ENCODE measurements at places on chromosomes 6 and 20.
A peak's percentile ranks its signal among the peaks of the same experiment; 100 is the strongest.

- no peak for DNase-seq
Measured at GRCh38 chr6:112015725-112016124, 38.2 kb upstream of the CCN6 start.

GRCh38 chr6:47631269-47631772 lies 67.1 kb upstream of the ADGRF4 start:
- peak; percentile 25 for DNase-seq

DNA sequence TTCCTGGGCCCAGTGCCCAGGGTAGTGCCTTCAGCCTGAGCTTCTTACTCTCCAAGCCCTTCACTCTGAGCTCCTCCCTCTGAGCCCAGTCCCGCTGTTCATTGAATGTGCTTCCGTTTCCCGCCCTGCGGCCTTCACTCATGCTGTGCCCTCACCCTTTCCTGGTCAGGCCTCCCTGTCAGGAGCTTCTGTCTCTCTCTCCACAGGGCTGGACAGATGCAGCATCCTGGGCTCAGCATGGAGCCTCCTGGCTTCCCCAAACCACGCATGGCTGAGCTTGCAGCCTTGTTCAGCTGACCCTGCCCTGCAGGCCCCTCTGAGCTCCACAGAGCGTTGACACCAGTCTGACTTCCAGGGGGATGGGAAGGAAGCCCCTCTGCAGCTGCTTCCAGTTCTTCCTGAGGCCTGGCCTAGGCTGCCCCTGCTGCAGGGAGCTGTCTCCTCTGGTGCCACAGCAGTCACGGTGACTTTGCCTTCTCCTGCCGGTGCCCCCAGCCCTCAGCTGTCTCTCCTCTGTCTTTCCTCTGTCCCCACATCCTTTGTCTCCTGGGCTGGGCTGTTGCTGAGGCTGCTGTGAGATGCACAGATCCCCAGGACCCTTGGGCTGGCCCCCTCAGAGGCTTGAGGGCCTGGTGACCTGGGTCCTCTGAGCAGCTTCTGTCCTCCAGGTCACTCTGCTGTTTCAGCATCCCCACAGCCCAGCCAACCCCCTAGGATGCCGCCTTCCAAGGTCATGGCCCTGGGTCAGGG lies 7.9 kb upstream of the MYT1 start:
- DNase-seq, result peak; percentile 74

DNA sequence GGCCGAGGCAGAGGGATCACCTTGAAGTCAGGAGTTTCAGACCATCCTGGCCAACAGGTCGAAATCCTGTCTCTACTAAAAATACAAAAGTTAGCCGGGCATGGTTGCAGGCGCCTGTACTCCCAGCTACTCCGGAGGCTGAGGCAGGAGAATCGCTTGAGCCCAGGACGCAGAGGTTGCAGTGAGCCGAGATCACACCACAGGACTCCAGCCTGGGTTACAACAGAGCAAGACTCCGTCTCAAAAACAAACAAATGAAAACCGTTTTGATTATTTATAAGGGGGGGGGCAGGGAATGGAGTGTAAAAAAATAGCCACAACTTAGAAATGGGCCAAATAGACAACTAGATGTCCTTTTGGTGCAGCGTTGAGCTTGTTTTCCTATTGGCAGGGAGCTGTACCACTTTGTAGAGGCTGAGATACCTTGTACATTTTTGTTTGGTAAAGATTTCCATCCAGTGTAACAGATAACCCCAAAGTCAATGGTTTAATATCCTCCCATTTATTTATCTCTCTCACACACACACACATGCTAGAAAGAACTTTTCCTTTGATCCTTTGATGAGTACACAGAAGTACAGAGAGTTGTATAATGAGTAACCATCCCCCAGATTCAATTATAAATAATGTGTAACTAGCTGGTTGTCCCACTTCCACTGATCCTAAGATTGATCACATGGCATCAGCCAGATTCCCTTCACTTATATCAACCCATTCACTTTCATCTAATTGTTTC lies 477.5 kb downstream of the PRKN start:
- no peak for DNase-seq

DNA sequence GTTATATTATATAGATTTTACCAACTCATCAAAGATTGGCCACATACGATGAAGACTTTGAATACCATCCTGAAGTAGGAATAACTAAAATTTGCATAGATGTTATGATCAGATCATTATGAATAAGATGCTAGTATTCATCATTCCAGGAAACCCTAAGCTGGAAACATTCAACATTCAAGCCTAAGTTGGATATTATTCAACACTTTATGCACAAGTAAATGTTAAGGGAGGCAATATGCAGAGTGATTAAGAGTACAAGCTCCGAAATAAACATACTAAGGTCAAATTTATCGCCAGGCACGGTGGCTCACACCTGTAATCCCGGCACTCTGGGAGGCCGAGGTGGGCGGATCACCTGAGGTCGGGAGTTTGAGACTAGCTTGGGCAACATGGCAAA lies 30.4 kb downstream of the NSFL1C start:
- DNase-seq, result no peak

DNA sequence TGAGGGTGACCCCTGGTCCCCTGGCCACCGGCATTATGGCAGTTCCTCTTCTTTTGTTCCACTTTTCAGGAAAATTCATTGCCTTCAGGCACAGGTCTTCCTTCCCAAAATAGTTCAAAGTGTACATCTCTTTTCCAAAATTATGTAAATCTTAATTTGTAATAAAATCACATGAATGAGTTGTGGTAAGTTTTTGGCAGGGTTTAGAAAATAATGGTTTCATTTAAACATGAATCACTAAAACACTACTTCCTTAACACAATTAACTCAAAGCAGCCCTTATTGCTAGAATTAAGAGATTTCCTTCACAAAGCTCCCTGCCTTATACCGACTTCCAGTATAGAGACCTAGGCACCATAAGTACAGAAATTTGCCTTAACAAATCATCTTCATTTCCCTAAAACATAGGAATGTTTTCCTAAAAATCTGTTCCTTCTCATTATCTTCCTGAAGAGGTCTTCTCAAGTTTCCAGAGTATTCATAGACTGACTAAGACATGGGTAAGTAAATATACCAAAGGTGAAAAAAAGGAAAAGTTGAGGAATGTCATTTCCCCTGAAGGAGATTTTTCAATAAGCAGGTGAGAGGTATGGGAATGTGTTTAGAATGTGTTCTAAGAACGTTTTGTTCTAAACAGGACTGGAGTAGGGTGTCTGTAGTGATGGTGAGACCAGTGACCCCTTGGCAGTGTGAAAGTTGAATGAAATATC lies 148.2 kb upstream of the CITED2 start:
- DNase-seq, result no peak

Measured in NCI-H1417 treated with DMSO at 0.1 percent for 48 hours (cell line).